ENCODE measurements at places on chromosomes 1 and 21.

- no peak for DNase-seq
Measured at GRCh38 chr21:38675182-38675824, 130.4 kb upstream of the ETS2 start.

- no peak for DNase-seq
Measured at GRCh38 chr1:74271503-74271902, 36.3 kb downstream of the TNNI3K start.

DNA sequence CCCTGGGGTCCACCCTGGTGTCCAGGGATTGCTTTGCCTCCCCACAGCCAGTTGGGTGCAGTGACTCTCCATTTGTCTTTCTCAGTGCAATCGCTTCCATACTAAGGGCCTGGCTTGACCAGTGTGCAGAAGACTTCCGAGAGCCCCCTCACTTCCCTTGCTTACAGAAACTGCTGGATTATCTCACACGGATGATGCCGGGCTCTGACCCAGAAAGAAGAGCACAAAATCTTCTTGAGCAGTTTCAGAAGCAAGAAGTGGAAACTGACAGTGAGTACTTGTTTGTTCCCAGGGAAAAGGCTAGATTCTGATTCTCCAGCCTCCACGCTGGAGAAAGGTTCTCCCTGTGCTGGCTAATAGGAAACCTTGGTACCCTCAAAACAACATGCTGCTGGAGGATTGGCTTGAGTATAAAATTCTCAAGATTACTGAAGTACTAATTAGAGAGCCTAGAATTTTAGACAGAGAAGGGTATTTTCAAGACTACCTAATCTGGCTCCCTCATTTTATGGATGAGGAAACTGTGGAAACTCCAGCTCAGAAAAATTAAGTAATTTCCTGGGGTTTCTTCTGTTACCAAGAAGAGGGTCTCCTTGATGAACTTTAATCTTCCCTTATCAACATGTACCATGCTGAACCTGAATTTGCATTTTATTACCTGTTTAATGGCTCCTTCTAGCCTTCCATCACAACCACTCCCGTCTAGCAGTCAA is 75.8 kb downstream of the RGL1 start:
- no peak for DNase-seq

DNA sequence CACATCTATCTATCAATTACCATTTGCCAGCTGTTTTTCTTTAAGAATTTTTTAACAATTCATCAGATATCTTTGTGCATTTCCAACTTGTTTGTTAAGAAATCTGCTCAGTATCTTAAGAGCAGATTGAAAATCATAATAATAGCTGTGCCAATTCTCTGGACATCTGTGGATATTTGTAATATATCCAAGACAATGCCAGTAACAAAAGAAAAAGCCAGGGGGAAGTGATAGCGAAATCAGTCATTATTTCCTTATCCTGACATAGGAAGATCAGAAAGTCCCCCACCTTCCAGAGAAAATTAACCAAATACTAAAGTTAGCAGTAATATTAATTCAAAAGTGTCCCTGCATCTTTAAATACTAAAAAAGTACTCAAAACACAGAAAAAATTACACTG is 217.1 kb downstream of the RERE start:
- DNase-seq = no peak

DNA sequence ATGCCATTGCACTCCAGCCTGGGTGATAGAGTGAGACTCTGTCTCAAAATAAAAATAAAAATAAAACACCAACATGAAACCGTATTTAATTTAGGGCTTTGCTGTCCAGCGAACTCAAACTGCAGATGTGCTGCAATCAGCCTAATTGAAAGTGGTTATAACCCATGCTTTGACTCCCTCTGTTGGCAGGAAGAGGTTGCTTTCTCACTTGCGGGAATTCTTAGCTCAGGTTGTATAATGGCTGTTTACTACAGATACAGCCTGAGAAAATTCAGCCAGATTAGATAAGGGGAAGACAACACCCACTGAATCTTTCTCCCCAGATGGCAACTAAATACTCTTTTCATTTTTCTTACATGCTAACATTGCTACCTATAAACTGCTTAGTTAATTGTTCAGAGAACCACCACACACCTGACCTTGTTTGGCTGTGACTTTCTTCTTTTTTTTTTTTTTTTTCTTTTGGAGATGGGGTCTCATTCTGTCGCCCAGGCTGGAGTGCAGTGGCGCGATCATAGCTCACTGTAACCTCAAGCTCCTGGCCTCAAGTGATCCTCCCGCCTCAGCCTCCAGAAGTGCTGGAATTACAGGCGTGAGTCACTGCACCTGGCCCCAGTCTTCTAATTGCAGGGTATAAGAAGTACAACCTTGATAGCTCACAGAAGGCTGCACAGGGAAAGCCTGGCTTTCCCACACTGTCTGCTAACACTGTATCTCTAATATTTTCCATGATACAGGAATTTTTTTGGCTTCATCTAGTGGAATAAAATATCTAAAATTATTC is 34.6 kb downstream of the DNTTIP2 start:
- DNase-seq = no peak

DNA sequence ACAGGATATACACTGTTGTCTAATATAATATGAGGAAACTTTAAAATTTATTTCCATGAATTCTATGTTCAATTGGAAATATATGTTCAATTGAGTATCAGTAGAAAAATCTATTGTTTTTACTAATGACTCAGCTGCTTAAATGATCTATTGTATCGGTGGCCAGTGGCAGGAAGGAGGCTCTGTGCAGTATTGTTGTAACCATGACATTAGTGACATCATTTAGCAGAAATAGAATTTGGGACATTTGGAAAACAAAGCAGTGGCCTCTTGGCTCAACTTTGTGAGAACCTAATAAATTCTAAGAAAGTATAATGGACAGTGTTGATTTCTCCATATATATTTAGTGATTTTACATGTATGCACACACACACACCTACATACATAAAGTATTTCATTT is 257.4 kb downstream of the PDE4B start:
- DNase-seq = no peak

DNA sequence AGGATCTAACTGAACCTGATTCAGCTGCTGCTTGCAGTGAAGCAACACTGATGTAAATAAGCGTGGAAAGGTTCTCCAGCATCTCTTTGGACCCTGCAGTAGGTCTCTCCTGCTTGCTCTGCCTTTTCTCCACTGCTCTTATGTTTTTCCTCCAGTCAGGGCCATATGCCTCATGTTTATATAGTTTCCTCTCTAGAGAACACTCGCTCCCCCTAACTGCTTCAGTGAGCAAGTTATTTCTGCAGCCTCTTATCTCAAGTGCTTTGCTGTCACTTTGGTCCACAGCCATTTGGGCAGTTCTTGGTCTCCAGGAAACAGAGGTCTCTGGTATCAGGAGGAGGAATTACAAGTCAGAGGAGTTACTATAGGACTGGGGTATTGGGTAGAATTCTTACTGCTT is 5.3 kb downstream of the PRUNE1 start:
- no peak for DNase-seq

Data from activated T-helper 1 cell treated with anti-CD3 and anti-CD28 coated beads, Interleukin-2, amount 50 U/mL, for 16 hours (primary cell).